ENCODE measurements at places on chromosomes 3 and 15.

DNA sequence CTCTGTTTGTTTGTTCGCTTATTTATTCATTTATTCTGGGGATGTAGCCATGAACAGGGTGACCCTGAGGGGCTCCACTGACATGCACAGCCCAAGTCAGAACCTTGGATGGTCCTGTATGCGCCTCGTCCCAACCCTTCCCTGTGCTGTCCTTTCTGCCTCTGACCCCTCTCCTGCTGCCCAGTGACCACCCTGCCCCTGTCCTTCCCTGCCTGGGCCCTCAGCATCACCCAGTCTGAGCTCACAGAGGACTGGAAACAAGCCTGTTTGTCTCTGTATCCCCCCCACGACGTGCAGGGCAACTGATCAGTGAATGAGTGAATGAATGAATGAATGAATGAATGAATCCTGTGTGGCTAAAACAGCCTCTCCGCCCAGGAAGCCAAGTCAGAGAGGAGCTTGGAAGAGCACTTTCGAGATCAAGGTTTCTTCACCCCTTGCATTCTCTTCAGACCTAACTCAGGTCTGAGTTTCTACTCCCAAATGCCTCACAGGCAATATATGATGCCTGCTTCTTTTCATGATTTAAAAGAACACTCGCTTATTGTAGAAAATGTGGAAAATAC lies 157.7 kb downstream of the SMAD6 start:
- DNase-seq = no peak

GRCh38 chr3:39396690-39397089 lies 9.8 kb upstream of the RPSA start:
- no peak for DNase-seq

- DNase-seq = no peak
Measured at GRCh38 chr3:126556637-126557414, 1.9 kb downstream of the C3orf22 start.

GRCh38 chr3:139870000-139870675 lies 64.8 kb upstream of the CLSTN2 start:
- DNase-seq = no peak

GRCh38 chr3:13564751-13565560 lies 16.0 kb downstream of the FBLN2 start:
- no peak for DNase-seq

GRCh38 chr15:51853998-51854397 lies 24.5 kb downstream of the TMOD3 start:
- DNase-seq = no peak

DNA sequence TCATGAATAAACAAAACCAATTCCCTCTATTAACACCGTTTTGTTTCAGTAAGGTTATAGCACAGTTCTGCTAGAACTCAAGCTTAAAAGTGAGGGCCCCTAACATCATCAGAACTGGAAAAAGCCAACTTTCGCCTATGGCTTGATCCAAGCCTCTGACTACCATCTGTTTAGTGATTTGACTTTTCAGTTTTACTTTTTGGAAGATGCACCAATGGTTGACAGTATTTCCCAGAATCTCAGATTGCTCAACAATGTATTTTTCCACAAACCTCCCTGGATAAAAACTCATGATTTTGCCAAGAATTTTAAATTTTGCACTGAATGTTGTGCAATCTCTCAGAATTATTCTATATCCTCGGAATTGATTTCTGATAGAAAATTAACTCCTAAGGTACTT lies 190.7 kb downstream of the LSAMP start:
- no peak for DNase-seq

- DNase-seq = no peak
Measured at GRCh38 chr3:106030627-106030963, 161.8 kb upstream of the CBLB start.

- DNase-seq = no peak
Measured at GRCh38 chr3:134079111-134079547, 49.4 kb upstream of the SLCO2A1 start.

Measured in renal pelvis (tissue), 12 donors.